ENCODE measurements at places on chromosomes 4 and X. TPM values are rescaled to one million over a fixed set of nuclear protein-coding genes. Genes with fewer than 3 reads are reported as not detected.

Gene SH3TC1
- total RNA-seq: 155 TPM

Gene KANTR
- 10.5 TPM for total RNA-seq

Gene CFP
- total RNA-seq: 0.14 TPM

Gene GPR119
- not detected for total RNA-seq

Gene RADX
- 0.27 TPM for total RNA-seq

Gene TMPRSS11F
- total RNA-seq: not detected

Gene CENPVL2
- not detected for total RNA-seq

Gene MAGEA2
- not detected for total RNA-seq

Gene CITED1
- total RNA-seq: not detected

Gene HS6ST2
- total RNA-seq: not detected
